ENCODE measurements at places on chromosomes 7 and 10. TPM values are rescaled to one million over a fixed set of nuclear protein-coding genes. Genes with fewer than 3 reads are reported as not detected.

Gene HSPA12A
- total RNA-seq = 10.1 TPM

- H3K27ac ChIP-seq = no peak overlapping the region
- no peaks in the 10 kb centered on the region for H3K36me3 ChIP-seq
- DNase-seq = no peak
- H3K4me3 ChIP-seq = no peak overlapping the region
These were observed 70.4 kb upstream of the ITPRID1 start for GRCh38 chr7:31443457-31443856.

DNA sequence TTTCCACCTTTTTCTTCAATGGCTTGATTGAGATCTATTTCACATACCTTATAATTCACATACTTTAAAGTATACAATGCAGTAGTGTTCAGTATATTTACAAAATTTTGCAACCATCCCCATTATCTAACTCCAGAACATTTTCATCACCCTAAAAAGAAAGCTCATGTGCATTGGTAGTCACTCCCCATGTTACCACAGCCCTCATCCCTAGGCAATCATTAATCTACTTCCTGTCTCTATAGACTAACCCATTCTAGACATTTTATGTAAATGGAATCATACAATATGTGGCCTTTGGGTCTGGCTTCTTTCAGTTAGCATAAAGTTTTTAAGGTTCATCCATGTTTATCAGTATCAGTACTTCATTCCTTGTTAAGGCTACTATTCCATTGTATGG lies 214.2 kb downstream of the WDR11 start:
- no peaks in the 10 kb centered on the region for H3K27me3 ChIP-seq
- H3K4me3 ChIP-seq = no peak overlapping the region
- no peak overlapping the region for H3K27ac ChIP-seq
- no peaks in the 10 kb centered on the region for H3K4me1 ChIP-seq
- no peak for DNase-seq
- H3K36me3 ChIP-seq = no peaks in the 10 kb centered on the region

Gene UNC5B
- 10.9 TPM for total RNA-seq

DNA sequence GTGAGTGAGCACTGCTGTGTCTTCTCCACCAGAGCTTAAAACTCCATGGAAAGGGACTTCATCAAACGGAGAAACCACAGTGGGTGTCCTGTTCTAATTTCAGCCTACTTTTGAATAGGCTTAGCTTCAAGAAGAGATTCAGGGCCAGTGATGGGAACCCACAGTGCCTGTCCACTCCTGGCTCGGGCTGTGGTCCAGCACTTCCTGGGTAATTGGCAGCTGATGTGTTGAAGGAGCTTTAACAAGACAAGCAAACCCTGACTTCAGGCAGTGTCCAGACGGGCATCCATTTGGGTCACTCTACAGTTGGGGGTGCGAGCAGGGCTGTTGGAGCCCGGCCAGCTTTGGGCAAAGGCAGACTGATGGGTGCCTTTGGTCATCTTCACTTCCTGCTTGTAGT lies 14.5 kb downstream of the VWC2 start:
- no peaks in the 10 kb centered on the region for H3K36me3 ChIP-seq
- peak overlapping the region; percentile 11 for H3K27ac ChIP-seq
- DNase-seq = no peak
- H3K27me3 ChIP-seq = no peaks in the 10 kb centered on the region

- no peak for DNase-seq
- H3K27me3 ChIP-seq = no peaks in the 10 kb centered on the region
- no peaks in the 10 kb centered on the region for H3K4me1 ChIP-seq
- H3K36me3 ChIP-seq = no peaks in the 10 kb centered on the region
These were observed 82.3 kb downstream of the NXPH1 start for GRCh38 chr7:8515640-8516185.

DNA sequence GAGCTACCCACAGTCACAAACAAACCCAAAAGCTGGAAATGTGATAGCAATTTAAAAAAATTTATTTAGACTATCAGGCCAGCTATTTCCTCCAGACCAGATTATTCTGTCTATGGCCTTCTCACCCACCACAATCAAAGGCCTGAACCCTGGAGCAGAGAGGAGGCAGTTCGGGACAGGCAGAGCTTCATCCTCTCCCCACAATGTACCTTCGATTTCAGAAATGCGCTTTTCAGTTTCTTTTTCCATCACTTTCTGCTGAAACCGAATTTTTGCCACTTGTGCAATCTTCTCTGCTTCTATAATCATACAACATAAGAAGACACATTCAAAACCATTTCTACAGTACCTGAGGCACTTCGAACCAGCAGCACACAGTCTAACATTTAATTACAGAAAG lies 29.9 kb downstream of the ERLIN1 start:
- no peaks in the 10 kb centered on the region for H3K4me1 ChIP-seq
- no peak overlapping the region for H3K27ac ChIP-seq
- no peak overlapping the region for H3K4me3 ChIP-seq
- H3K36me3 ChIP-seq = peaks cover 58% of the 10 kb centered on the region
- no peak for DNase-seq
- no peaks in the 10 kb centered on the region for H3K27me3 ChIP-seq

- DNase-seq = no peak
- H3K27me3 ChIP-seq = no peaks in the 10 kb centered on the region
These were observed 90.3 kb downstream of the BTRC start for GRCh38 chr10:101444058-101444898.

Gene MSANTD7
- total RNA-seq = 5.9 TPM

- H3K4me1 ChIP-seq = peaks cover 4% of the 10 kb centered on the region
- DNase-seq = no peak
- H3K27ac ChIP-seq = no peak overlapping the region
- H3K4me3 ChIP-seq = no peak overlapping the region
- no peaks in the 10 kb centered on the region for H3K27me3 ChIP-seq
These were observed 99.7 kb downstream of the MAPK8 start for GRCh38 chr10:48406204-48406603.

DNA sequence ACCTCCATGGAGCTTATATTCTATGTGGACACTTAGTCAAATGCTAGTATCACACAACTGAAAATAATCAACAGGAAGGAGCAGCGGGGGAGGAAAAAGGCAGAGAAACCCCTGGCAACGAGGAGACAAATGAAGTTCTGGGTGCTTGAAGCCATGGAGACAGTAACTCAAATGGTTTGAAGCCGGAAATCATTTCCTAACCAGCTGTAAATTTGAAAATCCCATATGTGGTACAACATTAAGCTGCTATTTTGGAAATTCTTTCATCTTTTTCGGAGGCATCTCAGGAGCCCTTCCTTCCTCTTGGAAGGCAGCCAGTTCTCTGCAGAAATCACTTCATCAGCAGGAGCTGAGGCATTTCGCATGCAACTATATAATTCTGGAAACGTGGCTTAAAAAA lies 91.4 kb downstream of the PPP1R3C start:
- H3K36me3 ChIP-seq = no peaks in the 10 kb centered on the region
- H3K27ac ChIP-seq = no peak overlapping the region
- no peak overlapping the region for H3K4me3 ChIP-seq
- no peaks in the 10 kb centered on the region for H3K27me3 ChIP-seq
- H3K4me1 ChIP-seq = no peaks in the 10 kb centered on the region
- DNase-seq = no peak

DNA sequence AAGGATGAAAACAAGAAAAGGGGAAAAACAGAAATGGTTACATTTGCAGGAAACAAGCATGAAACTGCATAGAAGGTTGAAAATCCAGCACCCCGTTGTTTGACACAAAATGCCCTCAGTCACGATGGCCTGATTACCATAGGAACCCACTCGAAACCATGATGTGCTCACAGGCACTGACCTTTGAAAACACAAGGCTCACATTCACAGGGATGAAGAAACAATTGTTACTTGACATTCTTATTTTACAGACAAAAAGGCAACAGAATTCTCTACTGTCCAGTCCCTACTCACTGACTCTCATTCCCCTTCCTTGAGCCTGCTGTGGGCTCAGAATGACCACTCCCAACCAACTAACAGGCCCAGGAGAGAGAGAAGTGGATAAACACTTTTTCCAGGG lies 131.4 kb upstream of the PDLIM1 start:
- peaks cover 40% of the 10 kb centered on the region for H3K4me1 ChIP-seq
- peak overlapping the region; percentile 95 for H3K27ac ChIP-seq

DNA sequence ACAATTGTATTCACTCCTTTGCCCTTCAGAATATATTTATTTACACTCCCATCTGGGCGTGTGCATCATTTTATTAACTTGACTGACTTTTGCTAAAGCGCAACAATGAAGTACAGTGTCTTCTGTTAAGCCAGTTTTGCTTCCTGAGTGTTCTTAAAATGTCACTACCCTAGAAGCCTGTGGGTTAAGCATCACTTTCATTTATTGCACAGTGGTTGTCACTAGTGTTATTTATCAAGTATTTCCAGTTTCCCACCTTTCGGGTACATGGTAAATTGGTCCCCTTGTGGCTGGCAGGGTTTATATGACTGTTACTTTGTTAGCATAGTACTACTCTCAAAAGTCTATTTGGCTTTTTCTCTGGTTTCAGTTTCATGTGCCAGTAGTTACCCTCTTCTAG lies 3.3 kb downstream of the HILPDA start:
- H3K27me3 ChIP-seq = no peaks in the 10 kb centered on the region
- no peak for DNase-seq
- H3K27ac ChIP-seq = no peak overlapping the region
- H3K36me3 ChIP-seq = peaks cover 5% of the 10 kb centered on the region
- H3K4me1 ChIP-seq = peaks cover 39% of the 10 kb centered on the region

- peak overlapping the region; percentile 97 for H3K27ac ChIP-seq
- peaks cover 79% of the 10 kb centered on the region for H3K4me1 ChIP-seq
- H3K4me3 ChIP-seq = peak overlapping the region; percentile 79
- no peak for DNase-seq
These were observed 3.6 kb downstream of the SMARCD3 start for GRCh38 chr7:151244841-151245346.

Gene SORCS3
- total RNA-seq = 0.07 TPM

All from right atrium auricular region (tissue), 2 donors.